ENCODE measurements at places on chromosomes 1 and 21.

GRCh38 chr1:31954607-31955283 is 16.6 kb upstream of the PTP4A2 start:
- DNase-seq, result no peak

GRCh38 chr1:209560529-209560928 is 23.0 kb upstream of the CAMK1G start:
- no peak for DNase-seq

- no peak for DNase-seq
Observed at GRCh38 chr1:160643138-160643537, 3.7 kb downstream of the SLAMF1 start.

GRCh38 chr1:96238426-96238825 is 483.2 kb upstream of the PTBP2 start:
- no peak for DNase-seq

- DNase-seq, result no peak
Observed at GRCh38 chr1:3891329-3891865, 8.7 kb downstream of the C1orf174 start.

GRCh38 chr1:40868051-40868723 is 6.0 kb upstream of the CITED4 start:
- peak; percentile 91 for DNase-seq

- DNase-seq, result no peak
Observed at GRCh38 chr21:27382404-27382803, 415.5 kb upstream of the ADAMTS5 start.

DNA sequence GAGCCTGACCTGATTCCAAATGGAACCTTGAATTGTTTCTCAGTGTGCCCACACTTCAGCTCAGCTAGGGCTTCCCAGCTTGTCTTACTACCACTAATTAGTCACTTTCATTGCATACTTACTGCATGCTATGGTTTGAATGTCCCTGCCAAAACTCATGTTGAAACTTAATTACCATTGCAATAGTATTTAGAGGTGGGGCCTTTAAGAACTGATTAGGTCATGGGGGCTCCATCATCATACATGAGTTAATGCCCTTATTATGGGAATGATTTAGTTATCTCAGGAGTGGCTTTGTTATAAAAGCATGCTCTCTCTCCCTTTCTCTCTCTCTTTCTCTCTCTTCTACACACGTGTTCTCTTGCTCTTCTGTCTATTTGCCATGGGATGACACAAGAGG is 68.3 kb downstream of the NENF start:
- DNase-seq, result no peak

- no peak for DNase-seq
Observed at GRCh38 chr1:182394055-182394775, 2.6 kb upstream of the GLUL start.

DNA sequence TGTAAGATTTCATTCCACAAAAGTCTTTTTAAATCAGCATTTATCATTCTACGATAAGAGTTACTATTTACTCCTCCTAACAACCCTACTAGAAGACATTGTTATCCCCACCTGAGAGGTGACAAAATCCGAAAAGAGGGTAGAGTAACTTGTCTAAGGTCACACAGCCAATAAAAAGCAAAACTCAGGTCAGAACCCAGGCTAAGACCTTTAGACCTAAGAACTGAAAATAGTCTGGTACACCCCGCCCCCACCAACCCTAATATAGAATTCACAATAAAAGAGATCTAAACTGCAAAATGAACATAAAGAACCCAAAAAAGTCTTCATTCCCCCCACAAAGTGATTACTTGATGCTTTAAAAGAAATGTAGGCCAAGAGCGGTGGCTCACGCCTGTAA is 18.6 kb downstream of the COA7 start:
- no peak for DNase-seq

GRCh38 chr1:6488602-6489382 is 2.7 kb downstream of the PLEKHG5 start:
- DNase-seq, result no peak

DNA sequence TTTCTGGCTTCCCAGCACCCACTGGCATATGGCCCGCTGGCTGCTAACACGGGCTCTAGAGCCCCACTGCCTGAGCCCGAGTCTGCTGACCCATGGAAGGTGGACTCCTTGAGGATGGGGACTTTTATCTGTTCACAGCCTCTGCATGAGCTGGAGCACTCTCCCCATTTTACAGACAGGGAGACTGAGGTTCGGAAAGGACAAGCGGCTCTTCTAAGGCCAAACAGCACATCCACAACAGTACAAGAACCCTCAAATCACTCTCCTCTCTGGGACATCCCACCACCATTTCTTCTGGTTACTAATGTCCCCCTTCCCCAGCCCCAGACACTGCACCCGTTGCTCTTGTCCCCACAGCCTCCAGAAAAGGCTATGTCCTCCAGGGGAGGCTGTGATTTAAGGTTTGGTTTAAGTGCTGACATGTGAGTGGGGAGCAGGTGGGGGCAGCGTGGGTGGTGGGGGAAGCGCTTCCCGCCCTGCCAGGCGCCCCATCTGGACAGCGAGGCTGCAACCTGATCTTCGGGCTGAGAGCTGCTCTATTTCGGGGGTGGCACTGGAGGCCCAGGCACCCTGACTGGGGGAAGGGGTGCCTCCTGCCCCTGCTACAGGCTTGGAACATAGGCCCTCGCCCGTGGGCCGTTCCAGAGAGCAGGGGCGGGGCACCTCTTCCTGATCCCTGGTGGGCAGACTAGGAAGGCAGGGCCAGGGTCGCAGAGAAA is 104.8 kb upstream of the WNT4 start:
- DNase-seq, result peak; percentile 32

GRCh38 chr1:194774535-194774934 is 1588.1 kb upstream of the B3GALT2 start:
- no peak for DNase-seq

Measured in DMS 273 treated with DMSO at 0.1 percent for 48 hours (cell line).